Left forelimb (tissue), 1 donor: ENCODE measurements at places on chromosomes 3 and 15.
A peak's percentile ranks its signal among the peaks of the same experiment; 100 is the strongest.

DNA sequence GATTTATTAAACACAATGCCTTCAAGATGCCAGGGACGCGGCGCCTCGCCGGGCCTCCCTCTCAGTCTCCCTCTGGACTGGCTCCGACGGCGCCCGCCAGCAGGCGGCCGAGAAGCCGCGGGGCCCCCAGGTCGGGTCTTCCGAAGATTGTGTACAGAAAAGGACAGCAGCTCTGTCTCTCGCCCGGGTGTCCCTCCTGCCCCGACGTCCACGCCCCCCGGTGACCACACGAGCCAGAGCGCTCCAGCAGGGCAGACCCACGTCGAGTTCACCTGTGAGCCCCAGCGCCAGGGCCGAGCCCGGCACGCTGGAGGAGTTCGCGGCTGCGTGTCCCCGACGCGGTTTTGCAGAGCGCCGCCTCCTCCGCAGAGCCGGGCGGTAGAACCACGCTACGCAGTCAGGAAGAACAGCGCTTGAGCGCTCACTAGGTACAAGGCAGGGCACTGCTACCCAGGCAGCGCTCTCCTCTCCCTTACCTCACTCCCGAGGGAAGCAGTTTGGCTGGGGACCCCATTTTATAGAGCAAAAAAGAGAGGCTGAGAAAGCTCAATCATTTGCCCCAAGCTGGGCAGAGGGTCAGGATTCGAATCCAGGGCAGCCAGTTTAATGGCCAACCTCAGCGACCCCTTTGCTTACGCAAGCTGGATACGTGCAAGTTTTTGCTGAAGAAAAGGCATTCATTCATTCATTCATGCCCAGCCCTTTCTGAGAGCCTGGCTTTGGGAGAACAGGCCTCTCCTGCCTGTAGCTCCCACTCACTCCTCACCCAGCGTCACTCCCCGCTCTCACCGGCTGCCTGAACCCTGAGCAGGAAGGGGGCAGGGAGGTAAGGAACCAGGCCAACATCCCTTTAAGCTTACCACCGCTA, 3.0 kb upstream of the TLE3 start:
- no peak for DNase-seq

DNA sequence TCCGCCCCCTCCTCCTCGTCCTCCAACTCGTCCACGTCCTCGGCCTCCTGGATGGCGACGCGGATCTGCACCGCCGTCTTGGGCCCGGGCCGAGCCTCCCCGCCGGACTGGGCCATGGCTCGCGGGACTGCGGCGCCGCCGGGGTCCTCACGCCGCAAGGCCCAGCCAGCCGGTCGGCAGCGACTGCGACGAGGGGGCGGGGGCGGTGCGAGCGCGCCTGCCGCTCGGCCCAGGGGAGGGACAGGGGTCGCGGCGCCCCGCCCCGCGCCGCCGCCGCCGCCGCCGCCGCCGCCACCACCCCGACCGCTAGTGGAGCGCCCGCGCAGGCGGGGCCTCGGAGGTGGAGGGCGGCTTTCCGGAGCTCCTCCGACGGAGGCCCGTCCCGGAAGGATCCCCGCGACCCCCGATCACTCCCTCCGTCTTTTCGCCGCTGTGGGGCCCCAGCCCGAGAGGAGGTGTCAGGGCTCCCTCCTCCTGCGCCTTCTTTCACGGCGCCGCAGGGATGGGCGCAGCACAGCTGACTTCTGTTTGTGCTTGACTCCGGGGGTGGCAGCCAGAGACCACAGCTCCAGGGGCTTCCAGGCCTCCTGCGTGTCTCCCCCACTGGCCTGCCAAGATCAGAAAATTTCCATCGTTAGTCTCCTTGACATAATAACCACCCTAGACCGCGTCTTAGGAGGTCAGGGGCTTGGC, at the start of gene LARP6:
Gene LARP6, minus strand, starts transcription at position 185 of the 693 bp plus-strand sequence. Its CDS starts 69 bp downstream, at position 116.
- DNase-seq, result peak; percentile 84

DNA sequence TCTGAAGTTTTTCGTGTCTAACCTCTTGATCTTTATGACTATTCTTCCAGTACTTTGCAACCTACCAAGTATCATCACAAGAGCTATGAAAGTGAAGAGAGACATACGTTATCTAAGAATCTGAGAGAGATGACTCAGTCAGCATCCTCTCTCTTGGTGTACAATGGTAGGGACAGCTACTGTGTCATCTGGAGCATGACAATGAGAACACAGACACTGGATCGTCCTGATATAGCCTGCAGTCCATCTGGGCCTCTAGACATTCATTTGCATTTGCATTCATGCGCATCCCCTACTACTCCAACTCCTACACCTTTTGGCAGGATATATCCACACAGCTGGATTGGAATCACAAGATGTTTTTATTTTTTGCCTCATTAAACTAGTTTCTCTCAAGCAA, 115.2 kb downstream of the PEX5L start:
- no peak for DNase-seq

DNA sequence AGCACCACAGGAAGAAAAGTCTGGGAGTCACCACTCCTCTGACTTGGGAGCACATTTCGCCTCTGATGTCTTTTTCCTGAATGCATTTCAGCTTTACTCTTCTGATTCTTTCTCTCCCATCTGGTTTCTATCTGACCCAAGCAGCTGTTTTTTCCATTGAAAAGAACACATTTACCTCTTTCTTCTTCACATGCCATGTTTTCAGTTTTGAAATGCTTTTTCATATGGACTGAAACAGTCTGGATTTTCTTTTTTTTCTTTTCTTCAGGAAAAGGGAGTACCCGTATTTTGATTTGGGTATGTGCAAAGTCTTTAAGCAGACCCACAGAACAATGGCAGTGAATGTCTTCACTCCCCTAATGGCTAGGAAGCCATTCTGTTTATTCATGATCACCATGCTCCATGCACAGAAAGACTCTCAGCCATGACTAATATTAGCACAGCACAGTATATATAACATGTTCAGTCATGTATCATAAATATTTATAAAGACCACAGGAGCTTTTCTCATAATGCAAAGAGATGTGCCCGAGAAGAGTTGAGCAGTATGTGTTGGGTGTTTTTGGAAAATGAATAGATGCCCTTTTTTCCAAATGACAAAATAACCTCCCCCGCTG, 82.7 kb upstream of the LRIG1 start:
- DNase-seq, result no peak

GRCh38 chr15:82040390-82040789, 5.4 kb downstream of the MEX3B start:
- DNase-seq, result no peak
